ENCODE measurements at places on chromosomes 16 and 17. TPM values are rescaled to one million over a fixed set of nuclear protein-coding genes. Genes with fewer than 3 reads are reported as not detected.

DNA sequence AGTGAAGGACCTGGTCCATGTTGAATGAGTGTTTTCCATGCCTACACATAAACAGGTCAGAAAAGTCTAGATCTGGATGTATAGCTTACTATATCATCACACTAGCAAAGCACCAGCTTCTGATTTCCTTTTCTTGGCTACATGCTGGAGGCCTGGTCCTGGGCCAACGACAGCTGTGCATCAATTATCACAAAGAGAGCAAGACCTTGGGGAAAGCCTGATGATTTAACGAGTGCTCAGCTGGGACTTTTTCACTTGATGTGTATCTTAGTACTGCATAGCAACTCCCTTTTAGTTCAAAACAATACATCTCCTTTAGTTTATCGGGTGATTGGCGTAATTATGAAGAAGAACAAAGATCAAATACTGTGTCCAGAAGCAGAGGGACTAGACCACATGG lies 358.2 kb downstream of the KIF2B start:
- H3K27me3 ChIP-seq = no peaks in the 10 kb centered on the region
- peak; percentile 21 for DNase-seq
- no peaks in the 10 kb centered on the region for H3K4me1 ChIP-seq
- no peak overlapping the region for H3K4me3 ChIP-seq
- H3K36me3 ChIP-seq = no peaks in the 10 kb centered on the region
- no peak overlapping the region for H3K27ac ChIP-seq

GRCh38 chr17:3911271-3912053 lies 4.8 kb downstream of the P2RX1 start:
- peak; percentile 84 for DNase-seq
- H3K4me1 ChIP-seq = peaks cover 21% of the 10 kb centered on the region
- no peak overlapping the region for H3K4me3 ChIP-seq
- H3K27me3 ChIP-seq = no peaks in the 10 kb centered on the region
- no peaks in the 10 kb centered on the region for H3K36me3 ChIP-seq

HS3ST2 gene
- 1.2 TPM for polyA plus RNA-seq

DNA sequence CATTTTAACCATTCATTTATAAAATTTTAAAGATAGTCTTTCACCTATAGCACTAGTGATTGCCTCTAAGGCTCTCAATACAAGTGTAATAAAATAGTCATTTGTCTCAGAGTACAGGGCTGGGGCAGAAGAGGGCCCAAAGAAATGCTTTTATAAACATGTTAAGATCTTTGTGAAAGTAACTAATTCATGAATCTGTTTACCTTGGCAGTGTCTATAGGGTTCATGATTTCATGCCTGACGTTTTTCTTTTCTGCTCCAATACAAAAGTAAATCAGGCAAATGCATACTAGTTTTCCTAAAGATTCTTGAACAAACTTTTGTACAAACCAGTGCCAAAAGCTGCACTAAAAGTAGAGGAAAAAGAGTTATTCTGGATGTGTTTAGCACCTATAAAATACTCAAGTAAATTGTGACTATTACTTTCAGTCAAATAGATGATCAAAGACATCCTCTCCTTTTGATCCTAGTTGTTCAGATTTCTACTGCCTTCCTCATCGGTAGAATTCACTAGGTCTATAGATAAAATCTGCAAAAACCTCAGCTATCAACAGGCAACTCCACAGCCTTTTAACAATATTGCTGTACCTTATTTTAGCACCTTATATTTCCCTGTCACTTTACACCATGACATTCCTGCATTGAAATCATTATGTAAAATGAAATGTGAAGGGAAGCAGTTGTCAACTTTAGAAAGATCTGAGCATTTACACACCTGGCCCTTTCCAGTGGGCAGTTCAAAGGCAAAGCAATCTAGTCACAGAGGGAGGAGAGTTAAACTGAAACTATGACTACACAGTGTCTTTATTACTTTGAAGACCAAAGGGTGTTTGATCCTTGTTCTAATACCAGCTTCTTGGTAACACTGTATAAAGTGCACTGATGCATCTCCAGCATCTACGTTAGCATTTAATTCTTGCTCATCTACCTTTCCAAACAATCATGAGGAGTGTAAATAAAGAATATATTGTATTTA lies 100.0 kb upstream of the MED13 start:
- H3K4me3 ChIP-seq = no peak overlapping the region
- H3K27ac ChIP-seq = no peak overlapping the region
- H3K4me1 ChIP-seq = no peaks in the 10 kb centered on the region
- DNase-seq = no peak
- H3K27me3 ChIP-seq = no peaks in the 10 kb centered on the region

GRCh38 chr17:45871718-45872117 lies 22.6 kb upstream of the MAPT start:
- H3K4me1 ChIP-seq = no peaks in the 10 kb centered on the region
- H3K36me3 ChIP-seq = no peaks in the 10 kb centered on the region
- no peak overlapping the region for H3K4me3 ChIP-seq
- no peaks in the 10 kb centered on the region for H3K27me3 ChIP-seq

CBFA2T3 gene
- polyA plus RNA-seq = 6.2 TPM

DNA sequence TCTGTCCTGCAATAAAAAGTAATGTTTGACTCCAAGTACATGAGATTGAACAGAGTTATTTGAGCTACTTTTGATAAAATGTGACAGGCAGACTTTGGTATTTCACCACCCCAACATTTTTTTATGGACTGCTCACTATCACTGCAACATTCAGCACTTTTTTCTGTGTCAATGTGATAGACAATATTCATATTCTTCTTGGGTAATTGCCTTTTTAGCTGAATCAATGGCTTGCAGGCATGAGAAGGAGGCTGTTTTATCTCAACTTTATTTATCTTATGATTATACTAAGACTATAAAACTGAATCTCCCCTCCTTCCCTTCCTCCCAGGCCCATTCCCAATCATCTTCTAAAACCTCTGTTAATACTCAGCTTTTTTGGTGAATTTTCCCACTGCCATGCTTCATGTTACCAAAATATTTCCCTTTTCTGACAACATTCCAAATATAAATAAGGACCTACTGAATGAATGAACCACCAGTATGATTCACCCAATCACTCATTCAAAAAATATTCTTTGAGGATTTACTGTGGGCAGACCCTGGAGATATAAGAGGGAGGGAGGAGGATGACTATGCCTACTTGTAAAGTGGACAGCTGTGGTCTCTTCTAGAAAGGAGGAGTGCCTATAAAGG lies 67.6 kb downstream of the CDH13 start:
- no peak overlapping the region for H3K4me3 ChIP-seq
- no peaks in the 10 kb centered on the region for H3K36me3 ChIP-seq
- no peak overlapping the region for H3K27ac ChIP-seq
- no peak for DNase-seq

POLR2A gene
- polyA plus RNA-seq = 40.9 TPM

GRCh38 chr16:4339909-4340308 lies 11.2 kb downstream of the PAM16 start:
- H3K27ac ChIP-seq = no peak overlapping the region
- no peaks in the 10 kb centered on the region for H3K27me3 ChIP-seq
- DNase-seq = peak; percentile 93
- no peaks in the 10 kb centered on the region for H3K4me1 ChIP-seq
- H3K4me3 ChIP-seq = no peak overlapping the region
- no peaks in the 10 kb centered on the region for H3K36me3 ChIP-seq
